RWPE2 (cell line): ENCODE measurements at places on chromosomes 16 and 17.

- no peak for DNase-seq
Observed at GRCh38 chr16:53781023-53781605, 77.2 kb downstream of the FTO start.

- no peak for DNase-seq
Observed at GRCh38 chr17:56257075-56257474, 103.8 kb downstream of the ANKFN1 start.

- peak; percentile 98 for DNase-seq
Observed at GRCh38 chr16:29811170-29811895, 660 bp upstream of the PRRT2 start.

- no peak for DNase-seq
Observed at GRCh38 chr16:77556201-77556873, 121.5 kb upstream of the ADAMTS18 start.

DNA sequence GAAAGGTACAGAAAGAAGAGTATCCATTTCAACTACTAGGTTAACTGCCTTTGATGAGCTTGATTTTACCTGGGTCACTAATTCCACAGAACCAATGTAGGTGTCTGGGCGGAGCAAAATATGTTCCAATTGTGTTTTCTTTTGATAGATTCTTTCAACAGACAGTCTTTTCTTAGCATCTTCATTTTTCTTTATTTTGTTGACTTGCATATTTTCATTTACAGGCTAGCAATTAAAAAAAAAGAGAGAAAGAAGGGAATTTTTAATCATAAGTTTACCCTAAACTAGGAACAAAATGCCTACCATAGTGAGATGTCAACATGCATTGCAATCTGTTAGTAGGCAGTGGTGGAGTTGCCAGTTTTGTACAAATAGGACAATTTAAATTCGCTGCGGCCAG lies 1.0 kb downstream of the TOP2A start:
- no peak for DNase-seq

DNA sequence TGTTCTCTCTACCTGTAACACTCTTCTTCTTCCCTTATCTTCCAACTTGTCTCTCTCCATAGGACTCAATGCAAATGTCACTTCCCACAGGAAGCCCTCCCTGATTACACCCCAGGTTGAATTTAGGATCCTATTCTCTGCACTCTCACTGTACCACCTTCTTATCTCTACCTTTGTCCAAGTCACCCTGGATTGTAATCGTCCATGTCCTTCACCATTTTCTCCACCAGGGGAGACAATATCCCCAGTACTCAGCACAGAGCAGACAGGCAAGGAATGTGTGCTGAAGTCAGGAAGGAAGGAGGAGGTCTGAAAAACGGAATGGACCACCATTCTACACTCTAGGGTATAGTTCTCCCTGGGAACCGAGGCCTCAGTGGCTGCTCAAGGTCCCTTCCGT lies 14.2 kb downstream of the C16orf82 start:
- no peak for DNase-seq
